ENCODE measurements at places on chromosomes 7 and 10. TPM values are rescaled to one million over a fixed set of nuclear protein-coding genes. Genes with fewer than 3 reads are reported as not detected.

The VIPR2 gene
- not detected for total RNA-seq

The GPR158 gene
- total RNA-seq = 0.10 TPM

The PODXL gene
- 11.9 TPM for total RNA-seq

The ALDH18A1 gene
- 200 TPM for total RNA-seq

The RARRES2 gene
- 1.4 TPM for total RNA-seq

The GPR146 gene
- 4.4 TPM for total RNA-seq

The ZNF365 gene
- 5.2 TPM for total RNA-seq

The ALOX5 gene
- total RNA-seq = not detected

DNA sequence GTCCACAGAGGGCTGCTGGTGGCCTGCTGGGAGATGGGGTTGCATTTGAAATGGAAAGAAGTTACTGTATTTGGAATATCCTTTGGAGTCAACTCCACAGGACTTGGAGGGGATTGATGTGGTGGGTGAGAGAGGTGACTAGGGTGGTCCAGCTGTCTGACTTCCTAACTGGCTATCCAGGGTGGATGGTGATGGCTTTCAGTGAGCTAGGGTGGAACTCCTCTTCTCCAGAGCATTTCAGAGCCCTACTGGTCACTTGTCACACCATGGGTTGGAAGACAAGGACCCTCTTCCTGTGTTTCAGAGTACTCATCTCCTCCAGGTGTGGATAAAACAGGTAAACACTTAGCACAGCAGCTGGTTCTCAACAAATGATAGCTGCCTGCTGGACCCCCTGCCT is 3.3 kb upstream of the ADAMTS14 start:
- DNase-seq = no peak
- H3K4me1 ChIP-seq = peaks cover 41% of the 10 kb centered on the region
- H3K36me3 ChIP-seq = peaks cover 1% of the 10 kb centered on the region
- no peak overlapping the region for H3K4me3 ChIP-seq
- H3K27me3 ChIP-seq = peaks cover 3% of the 10 kb centered on the region

GRCh38 chr7:41731493-41732435 is 28.9 kb upstream of the INHBA start:
- DNase-seq = no peak
- no peaks in the 10 kb centered on the region for H3K27me3 ChIP-seq
- H3K27ac ChIP-seq = no peak overlapping the region

DNA sequence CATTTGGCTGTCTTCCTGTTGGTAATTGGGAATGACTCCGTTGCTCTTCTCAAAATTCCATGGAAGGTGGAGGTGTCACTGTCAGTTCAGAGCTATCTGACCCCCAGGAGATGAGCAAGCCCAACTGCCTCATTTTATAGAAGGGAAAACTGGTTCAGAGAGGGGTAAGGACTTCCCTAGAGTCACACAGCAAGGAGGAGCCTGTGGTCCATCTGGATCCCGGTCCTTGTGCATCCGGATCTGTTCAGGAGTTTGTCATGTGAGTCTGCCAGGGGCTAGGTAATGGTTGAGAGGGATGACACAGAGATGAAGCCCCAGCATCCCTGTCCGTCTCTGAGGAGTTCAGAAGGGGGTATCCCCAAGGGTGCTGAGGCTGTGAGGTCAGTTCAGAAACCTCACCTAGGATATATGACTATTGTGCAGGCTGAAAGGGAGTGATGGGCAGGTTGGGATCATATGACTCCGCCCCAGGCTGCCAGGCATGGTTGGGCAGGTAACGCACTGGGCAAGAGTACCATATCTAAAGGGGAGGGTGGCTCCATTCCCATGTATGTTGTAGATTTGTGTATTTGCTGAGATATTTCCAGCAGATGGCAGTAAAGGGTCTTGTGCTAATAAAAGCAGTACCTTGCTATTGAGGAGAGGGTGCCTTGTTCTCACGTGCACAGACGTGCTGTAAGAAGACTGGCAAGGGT is 16.0 kb upstream of the SLC29A3 start:
- H3K4me1 ChIP-seq = no peaks in the 10 kb centered on the region
- H3K27me3 ChIP-seq = no peaks in the 10 kb centered on the region
- no peak for DNase-seq
- H3K27ac ChIP-seq = no peak overlapping the region
- H3K36me3 ChIP-seq = peaks cover 17% of the 10 kb centered on the region

DNA sequence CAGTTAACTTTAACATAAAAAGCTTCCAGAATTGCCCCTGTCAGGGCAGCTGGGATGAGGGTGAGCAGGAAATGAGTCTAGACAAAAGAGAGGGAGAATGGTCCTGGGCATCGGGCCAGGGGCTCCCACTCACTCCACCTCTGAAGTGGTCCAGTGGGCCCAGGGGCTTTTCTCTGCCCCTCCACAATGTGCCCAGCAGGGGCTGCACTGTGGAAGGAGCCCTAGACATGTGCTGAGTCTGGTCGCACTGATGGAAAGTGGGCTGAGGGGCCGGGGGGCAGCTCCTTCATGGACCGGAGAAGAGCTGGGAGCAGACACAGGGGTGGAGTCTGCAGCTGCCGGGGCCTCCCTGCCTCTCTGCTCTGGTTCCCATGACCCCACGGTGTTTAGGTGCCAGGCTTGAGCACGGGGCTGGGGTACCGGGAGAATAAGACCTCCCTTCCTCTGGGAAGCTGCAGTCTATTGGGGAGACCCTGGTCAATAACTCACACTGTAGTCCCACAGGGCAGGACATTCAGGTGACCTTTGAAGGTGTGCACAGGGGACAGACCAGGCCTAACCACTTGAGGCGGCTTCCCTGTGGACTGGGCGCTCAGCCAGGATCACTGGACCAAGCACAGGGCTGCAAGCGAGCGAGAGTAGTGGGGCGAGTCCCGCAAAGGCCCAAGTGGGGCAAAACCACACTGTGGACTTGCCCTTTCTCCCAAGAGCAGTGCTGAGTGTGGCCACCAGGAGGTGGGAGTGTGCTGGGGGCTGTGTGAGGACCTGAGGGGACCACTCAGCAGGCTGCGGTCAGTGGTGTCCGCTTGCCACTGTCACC is 6.1 kb downstream of the ADCY1 start:
- H3K27me3 ChIP-seq = peaks cover 32% of the 10 kb centered on the region
- no peak overlapping the region for H3K4me3 ChIP-seq
- H3K4me1 ChIP-seq = peaks cover under 1% of the 10 kb centered on the region
- H3K27ac ChIP-seq = no peak overlapping the region
- DNase-seq = no peak

GRCh38 chr7:114539575-114539974 is 125.0 kb downstream of the FOXP2 start:
- no peaks in the 10 kb centered on the region for H3K36me3 ChIP-seq
- H3K4me3 ChIP-seq = no peak overlapping the region
- no peaks in the 10 kb centered on the region for H3K27me3 ChIP-seq
- no peak overlapping the region for H3K27ac ChIP-seq
- H3K4me1 ChIP-seq = peaks cover 9% of the 10 kb centered on the region
- DNase-seq = no peak

GRCh38 chr10:94200146-94200837 is 162.4 kb downstream of the NOC3L start:
- H3K4me1 ChIP-seq = peaks cover 37% of the 10 kb centered on the region
- H3K27me3 ChIP-seq = no peaks in the 10 kb centered on the region
- peaks cover 5% of the 10 kb centered on the region for H3K36me3 ChIP-seq
- DNase-seq = no peak
- no peak overlapping the region for H3K4me3 ChIP-seq
- peak overlapping the region; percentile 93 for H3K27ac ChIP-seq

GRCh38 chr10:71782221-71782916 is 9.0 kb upstream of the VSIR start:
- peak; percentile 47 for DNase-seq
- no peak overlapping the region for H3K4me3 ChIP-seq
- H3K27me3 ChIP-seq = peaks cover 54% of the 10 kb centered on the region
- no peaks in the 10 kb centered on the region for H3K4me1 ChIP-seq
- H3K36me3 ChIP-seq = no peaks in the 10 kb centered on the region

GRCh38 chr10:44389556-44389955 is 4.7 kb upstream of the CXCL12 start:
- H3K4me1 ChIP-seq = peaks cover 16% of the 10 kb centered on the region
- no peak for DNase-seq
- peaks cover 6% of the 10 kb centered on the region for H3K27me3 ChIP-seq

- H3K27ac ChIP-seq = no peak overlapping the region
- H3K4me1 ChIP-seq = peaks cover 43% of the 10 kb centered on the region
- DNase-seq = no peak
Observed at GRCh38 chr7:70040970-70041766, 442.9 kb downstream of the AUTS2 start.

GRCh38 chr7:26599982-26600381 is 264.4 kb downstream of the SKAP2 start:
- H3K36me3 ChIP-seq = no peaks in the 10 kb centered on the region
- no peak overlapping the region for H3K27ac ChIP-seq
- H3K4me1 ChIP-seq = no peaks in the 10 kb centered on the region
- H3K27me3 ChIP-seq = peaks cover 29% of the 10 kb centered on the region
- H3K4me3 ChIP-seq = no peak overlapping the region

DNA sequence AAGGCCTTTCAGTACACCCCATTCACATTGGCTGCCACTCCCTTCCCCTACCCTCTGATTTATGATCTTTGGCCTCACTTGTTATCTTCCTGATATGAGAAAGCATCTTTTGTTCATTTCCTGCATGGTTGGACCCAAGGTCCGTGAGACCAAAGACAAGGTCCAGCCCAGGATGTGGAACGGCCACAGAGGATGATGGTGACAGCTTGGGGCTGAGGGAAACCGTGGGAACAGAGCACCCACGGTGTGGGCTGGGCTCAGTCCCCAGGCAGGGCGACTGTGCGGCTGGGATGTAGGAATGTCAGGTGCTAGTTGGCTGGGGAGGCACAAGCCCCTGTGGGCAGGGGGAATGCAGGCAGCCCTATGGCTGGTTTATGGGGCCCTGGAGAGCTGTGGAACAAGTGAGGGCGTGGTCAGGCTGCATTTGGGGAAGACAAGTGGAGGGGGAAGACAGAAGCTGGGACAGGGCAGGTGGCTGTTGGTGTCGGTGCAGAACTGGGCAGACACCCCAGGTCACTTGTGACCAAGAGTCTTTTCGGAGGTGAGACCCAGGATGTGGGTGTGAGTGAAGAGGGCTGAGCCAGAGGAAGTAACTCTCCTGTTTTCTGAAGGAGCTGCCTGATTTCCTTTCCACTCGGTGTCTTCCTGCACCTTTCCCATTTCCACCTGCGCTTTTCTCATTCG is 51.7 kb upstream of the IGFBP3 start:
- peaks cover 53% of the 10 kb centered on the region for H3K4me1 ChIP-seq
- no peak overlapping the region for H3K27ac ChIP-seq
- H3K27me3 ChIP-seq = no peaks in the 10 kb centered on the region
- H3K4me3 ChIP-seq = no peak overlapping the region

DNA sequence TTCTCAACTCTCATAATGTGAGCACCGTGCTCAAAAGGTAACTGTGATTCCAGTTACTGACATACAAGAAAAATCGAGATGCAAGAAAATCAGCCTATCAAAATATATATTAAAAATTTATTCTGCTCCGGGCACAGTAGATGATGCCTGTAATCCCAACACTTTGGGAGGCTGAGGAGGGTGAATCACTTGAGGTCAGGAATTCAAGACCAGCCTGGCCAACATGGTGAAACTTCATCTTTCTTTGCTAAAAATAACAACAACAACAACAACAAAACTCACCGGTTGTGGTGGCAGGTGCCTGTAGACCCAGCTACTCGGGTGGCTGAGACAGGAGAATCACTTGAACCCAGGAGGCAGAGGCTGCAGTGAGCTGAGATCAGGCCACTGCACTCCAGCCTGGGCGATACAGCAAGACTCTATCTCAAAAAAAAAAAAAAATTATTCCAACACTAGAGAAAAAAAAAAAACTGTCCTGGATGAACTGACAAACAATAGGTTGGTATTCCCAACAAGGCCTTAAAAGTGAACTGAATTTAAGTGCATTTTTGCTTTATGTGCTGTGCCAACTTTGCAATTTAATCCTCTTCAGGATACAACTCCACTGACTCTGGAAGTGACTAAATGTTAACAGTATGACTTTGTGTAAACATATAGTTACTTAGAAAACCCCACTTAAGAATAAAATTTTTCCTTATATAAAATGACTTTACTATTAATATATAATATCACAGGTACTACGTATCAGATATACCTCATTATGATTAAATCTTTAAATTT is 51.1 kb downstream of the JMJD1C start:
- DNase-seq = no peak
- peaks cover 53% of the 10 kb centered on the region for H3K4me1 ChIP-seq
- H3K4me3 ChIP-seq = no peak overlapping the region
- peak overlapping the region; percentile 73 for H3K27ac ChIP-seq
- no peaks in the 10 kb centered on the region for H3K36me3 ChIP-seq

DNA sequence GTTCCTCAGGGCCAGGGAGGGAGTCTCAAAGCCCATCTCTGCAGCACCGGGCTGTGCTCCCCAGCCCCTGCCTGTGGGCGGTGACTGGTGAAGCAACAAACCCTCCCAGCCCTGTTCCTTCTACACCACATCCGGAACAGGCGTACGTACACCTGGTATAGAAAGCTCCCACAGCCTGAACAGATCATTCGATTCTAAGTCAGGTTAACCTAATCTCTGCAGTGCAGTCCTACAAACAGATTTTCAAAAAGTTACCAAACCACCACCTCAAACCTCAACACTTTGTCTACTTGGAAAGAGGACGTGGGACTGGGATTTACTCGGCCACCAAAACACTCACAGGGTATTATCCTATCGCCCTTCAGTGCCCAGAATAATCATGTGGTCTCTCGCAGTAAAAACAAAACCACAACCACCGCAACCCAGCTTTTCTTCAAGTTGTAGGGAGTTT is 238.4 kb downstream of the DIP2C start:
- H3K27ac ChIP-seq = no peak overlapping the region
- peaks cover 54% of the 10 kb centered on the region for H3K4me1 ChIP-seq
- H3K4me3 ChIP-seq = no peak overlapping the region
- H3K27me3 ChIP-seq = no peaks in the 10 kb centered on the region

- no peaks in the 10 kb centered on the region for H3K27me3 ChIP-seq
- no peaks in the 10 kb centered on the region for H3K36me3 ChIP-seq
- H3K27ac ChIP-seq = no peak overlapping the region
- no peak overlapping the region for H3K4me3 ChIP-seq
- H3K4me1 ChIP-seq = no peaks in the 10 kb centered on the region
Observed at GRCh38 chr10:85792533-85792858, 574.1 kb downstream of the GRID1 start.

DNA sequence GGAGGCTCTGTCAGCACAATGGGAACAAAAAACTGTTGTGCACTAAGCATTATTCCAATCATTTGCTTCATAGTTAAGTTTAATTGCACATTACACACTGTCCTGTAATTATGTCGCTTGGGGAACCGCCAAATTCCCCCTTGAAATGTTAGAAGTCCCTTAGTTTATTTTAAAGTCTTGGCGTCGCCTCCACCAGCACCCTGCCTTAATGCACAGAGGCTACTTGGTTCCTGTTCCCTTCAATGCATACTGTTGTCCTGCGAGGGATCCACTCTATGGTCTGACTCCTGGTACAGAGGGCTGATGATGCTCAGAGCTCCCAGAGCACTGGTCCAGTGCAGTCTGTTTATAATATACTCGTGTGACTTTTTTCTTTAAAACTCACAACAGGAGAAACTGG is 330.7 kb downstream of the ELMO1 start:
- peaks cover 6% of the 10 kb centered on the region for H3K36me3 ChIP-seq
- peaks cover 10% of the 10 kb centered on the region for H3K4me1 ChIP-seq
- DNase-seq = no peak
- H3K4me3 ChIP-seq = no peak overlapping the region
- peaks cover 4% of the 10 kb centered on the region for H3K27me3 ChIP-seq
- H3K27ac ChIP-seq = no peak overlapping the region

GRCh38 chr7:5619419-5620130 is 161.9 kb downstream of the RNF216 start:
- no peak for DNase-seq
- H3K4me3 ChIP-seq = no peak overlapping the region
- peaks cover 16% of the 10 kb centered on the region for H3K36me3 ChIP-seq
- no peak overlapping the region for H3K27ac ChIP-seq
- H3K4me1 ChIP-seq = no peaks in the 10 kb centered on the region
